ENCODE measurements at places on chromosomes 3 and 15.

- no peak for DNase-seq
Observed at GRCh38 chr3:192130534-192131132, 596.7 kb downstream of the FGF12 start.

GRCh38 chr3:149784064-149784704, 8.2 kb downstream of the ANKUB1 start:
- no peak for DNase-seq

DNA sequence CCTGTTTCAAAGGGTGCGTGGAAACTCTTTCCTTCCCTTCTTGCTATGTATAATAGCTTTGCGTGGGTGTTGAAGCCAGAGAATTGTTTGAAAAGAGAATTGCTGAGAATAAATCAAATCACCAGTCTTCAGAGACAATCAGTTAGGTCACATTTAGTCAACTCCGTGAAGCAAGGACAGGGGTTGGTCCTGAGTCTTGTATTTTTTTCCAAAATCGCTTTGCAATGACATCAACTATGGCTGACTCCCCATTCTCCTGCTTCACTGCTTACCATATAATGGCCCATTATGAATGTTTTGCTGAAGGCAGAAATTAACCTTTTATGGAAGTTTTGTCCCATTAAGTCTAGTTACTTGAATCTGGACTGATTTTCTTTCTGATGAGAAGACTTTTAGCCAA, 852.8 kb downstream of the AGBL1 start:
- no peak for DNase-seq

GRCh38 chr15:40594429-40594836, 384 bp downstream of the KNL1 start:
- no peak for DNase-seq

DNA sequence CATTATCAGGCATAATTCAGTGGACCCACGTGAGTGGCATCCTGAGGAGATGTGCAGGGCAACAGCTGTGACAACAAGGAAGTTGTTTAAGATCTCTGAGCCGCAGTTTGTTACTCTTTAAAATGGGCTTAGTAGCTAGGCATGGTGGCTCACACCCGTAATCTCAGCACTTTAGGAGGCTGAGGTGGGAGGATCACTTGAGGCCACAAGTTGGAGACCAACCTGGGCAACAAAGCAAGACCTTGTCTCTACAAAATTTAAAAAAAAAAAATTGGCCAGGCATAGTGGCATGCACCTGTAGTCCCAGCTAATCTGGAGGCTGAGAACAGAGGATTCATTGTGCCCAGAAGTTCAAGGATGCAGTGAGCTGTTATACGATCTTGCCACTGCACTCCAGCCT, 12.2 kb downstream of the SUCLG2 start:
- DNase-seq, result no peak

DNA sequence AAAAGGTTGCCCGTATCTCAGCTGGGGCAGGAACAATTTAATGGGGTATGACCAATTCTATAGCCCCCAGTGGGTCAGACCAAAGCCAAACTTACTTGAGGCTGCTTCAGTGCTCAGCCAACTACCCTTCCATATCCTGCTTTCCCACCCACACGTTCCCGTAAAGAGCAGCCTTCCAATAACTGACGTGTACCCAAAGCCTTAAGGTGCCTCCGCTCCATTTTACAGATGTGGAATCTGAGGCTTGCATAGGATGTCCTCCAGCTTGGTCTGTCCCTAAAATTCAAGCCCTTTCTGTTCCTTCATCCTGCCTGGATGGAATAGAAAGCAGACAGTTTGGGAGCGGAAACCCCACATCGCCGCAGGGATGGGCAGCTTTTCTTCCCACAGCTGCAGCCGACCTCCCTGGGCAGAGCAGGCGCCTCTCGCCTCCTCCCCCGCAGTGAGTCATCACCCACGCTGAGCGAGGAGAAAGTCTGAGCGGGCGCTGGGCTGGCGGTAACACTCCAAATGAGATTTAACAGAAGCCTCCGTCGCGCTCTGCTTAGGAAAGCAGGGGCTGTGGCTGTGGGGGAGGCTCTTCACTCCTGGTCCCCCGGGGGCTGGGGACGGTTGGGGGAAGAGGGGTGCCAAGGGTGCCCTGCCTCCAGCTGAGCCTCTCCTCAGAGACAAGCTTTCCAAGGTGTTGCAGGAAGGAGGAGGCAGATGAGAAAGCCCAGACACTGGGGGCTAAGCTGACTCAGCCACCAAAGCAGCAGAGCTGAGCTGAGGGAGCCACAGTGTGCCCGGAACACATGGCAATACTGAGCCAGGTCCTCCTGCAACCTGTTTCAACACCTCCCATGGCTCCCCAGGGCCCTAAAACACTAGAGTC, 57.8 kb upstream of the HRH1 start:
- peak; percentile 21 for DNase-seq

- DNase-seq, result no peak
Observed at GRCh38 chr15:74384566-74384880, 17.1 kb upstream of the CYP11A1 start.

- DNase-seq, result no peak
Observed at GRCh38 chr3:51063053-51063452, 322.0 kb upstream of the MANF start.

DNA sequence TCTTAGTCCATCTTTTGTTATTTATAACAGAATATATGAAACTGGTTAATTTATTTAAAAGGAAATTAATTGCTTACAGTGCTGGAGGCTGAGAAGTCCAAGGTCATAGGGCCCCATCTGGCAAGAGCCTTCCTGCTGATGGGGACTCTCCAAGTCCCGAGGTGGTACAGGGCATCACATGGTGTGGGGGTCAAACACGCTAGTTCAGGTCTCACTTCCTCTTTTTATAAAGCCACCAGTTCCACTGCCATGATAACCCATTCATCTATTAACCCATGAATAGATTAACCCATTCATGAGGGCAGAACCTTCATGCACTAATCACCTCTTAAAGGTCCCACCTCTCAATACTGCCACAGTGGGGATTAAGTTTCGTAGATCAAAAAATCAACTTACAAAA, 659.3 kb downstream of the NAALADL2 start:
- DNase-seq, result no peak

All from stimulated activated CD8-positive, alpha-beta memory T cell treated with anti-CD3 and anti-CD28 coated beads, Interleukin-15, amount 100 ng/mL, for 1 hour (primary cell).